Skin of body (tissue), 3 donors: ENCODE measurements at places on chromosomes 16 and 17. TPM values are rescaled to one million over a fixed set of nuclear protein-coding genes. Genes with fewer than 3 reads are reported as not detected.

The TMEM100 gene
- total RNA-seq: 21.2 TPM

The COIL gene
- 17.1 TPM for total RNA-seq

The TEX14 gene
- 0.10 TPM for total RNA-seq

The AHSP gene
- total RNA-seq: 111 TPM

The FBXW10 gene
- 0.49 TPM for total RNA-seq

The P2RX1 gene
- 2.6 TPM for total RNA-seq

The PIK3R5 gene
- 2.1 TPM for total RNA-seq

GRCh38 chr16:586047-586644 lies 3.7 kb upstream of the RAB40C start:
- no peak for DNase-seq

GRCh38 chr17:18197535-18198194 lies 14.0 kb downstream of the ALKBH5 start:
- DNase-seq: no peak

GRCh38 chr17:59498530-59499307 lies 66.7 kb upstream of the DHX40 start:
- DNase-seq: peak; percentile 39

DNA sequence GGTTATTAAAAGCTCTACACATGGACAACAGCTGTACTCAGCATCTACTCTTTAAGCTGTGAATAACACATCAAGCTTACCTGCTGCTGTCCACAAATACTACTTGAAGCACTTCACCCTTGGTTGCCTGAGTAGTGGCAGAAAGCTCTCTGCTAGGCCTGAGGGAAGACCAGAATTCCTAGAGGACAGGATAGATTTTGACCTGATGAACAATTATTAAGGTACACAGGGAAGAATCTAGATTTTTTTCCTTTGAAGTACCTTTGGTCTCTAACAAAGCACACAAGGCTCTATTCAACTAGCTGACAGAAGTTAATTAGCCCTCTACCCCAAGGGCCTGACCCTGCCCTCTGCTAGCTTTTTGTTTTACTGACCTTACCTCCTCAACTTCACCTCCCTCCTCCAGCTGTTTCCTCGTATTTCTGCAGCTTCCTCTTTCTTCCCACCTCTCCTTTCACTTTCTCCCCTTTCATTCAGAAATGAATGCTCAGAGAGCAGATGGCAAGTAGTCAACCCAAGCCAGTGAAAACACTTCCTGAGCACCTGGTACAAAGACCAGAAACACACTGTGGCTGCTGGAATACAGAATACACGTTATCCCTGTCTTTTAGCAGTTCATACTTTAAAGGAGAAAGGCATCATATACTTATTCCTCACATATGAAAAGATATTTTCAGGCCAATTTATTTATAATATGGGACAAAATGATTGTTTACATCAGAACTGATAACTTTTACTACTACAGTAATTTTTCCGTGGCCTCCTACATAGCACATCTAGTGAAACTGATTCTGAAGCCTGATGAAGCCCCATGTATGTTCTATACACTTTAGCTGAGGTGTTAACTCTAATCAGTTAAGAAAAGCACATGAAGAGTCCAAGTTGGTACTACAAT lies 5.7 kb upstream of the VEZF1 start:
- no peak for DNase-seq

DNA sequence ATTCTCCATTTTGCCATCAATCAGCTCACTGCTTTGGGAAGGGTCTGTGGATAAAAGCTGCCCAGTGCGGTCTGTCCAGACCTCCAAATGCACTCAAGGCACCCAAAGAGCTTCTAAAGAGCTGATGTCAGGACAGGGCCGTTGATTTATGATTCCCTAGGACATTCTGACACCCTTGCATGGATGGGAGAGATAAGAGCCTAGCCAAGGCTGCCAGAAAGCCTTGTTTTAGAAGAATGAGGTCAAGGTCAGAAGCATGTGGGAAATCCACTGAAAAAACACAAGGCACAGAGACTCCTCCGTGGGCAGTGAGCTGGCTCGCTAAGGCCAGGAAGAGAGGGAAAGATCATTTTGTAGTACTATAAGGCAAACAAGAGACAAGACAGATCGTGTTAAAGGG lies 214.0 kb downstream of the CDH11 start:
- no peak for DNase-seq

DNA sequence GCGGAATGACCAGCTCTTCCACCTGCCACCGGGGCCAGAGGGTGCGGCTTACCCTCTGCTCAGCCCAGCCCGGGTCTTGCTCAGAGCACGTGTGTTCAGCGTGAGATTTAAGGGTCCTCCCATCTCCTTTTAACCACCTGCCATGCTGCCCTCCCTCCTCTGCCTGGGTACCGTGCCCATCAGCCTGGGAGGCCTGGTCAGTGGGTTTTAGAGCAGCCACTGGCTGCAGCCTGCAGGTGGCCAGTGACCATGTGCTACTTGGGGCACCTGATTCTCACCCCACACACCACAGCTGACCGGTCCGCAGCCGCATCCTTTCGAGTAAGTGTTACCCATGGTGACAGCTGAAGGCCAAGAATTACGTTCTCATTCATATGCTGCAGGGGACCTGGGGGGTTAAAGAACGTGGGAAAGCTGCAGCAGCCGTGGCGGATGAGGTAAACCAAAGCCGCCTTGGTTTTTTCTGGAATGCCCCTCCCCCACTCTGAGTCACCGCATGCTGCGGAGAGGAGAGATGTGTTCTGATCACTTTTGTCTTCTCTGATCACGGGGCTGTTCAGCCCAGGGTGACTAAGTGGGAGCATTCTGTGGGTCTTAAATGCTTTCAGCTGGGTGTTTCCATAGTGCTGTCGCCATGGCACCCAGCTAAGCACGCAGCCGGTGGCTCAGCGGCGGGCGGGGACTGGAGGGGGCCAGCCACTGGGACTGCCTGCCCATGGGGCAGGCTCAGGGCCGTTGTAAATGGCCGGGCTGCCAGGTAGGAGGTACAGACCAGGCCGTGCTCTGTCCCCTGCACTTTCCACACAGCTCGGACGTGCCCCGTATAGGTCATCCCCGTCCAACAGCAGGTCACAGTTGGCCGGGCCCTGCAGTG lies 59.8 kb downstream of the BAIAP2 start:
- peak; percentile 87 for DNase-seq

DNA sequence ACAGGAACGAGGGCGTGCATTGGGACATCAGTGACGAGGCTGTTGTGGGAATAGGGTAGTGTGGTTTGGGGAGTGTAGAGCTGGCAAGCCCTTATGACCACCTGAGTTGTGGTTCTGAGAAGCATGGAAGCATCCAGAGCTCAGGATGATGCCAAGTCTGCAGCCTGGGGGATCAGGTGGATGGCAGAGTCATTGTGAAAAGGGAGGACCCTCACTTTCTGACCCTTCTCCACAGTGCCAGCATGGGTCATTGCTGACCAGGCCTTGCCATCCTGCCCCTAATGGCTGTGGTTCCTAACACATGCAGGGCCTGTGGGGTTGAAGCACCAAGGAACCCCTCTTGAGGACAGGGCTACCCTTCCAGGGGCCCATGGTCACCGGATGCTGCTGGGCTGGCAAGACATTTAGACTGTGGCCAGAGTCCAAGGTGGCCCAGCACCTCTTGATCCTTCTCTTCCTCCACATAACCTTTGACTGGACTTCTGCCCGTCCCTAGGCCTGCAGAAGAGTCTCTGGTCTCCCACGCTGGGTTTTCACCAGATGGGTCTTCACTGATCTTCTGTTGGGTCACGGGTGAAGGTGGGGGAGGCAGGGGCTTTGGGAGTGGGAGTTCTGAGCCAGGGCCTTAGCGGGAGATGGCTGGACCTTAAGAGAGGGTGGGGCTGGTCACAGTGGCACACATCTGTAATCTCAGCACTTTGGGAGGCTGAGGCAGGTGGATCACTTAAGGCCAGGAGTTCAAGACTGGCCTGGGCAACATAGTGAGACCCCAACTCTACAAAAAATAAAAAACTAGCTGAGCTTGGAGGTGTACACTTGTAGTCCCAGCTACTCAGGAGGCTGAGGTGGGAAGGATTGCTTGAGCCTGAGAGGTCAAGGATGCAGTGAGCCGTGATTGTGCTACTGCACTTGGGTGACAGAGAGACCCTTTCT lies 2.0 kb upstream of the PLA2G15 start:
- no peak for DNase-seq

GRCh38 chr16:21117567-21117966 lies 33.1 kb downstream of the DNAH3 start:
- no peak for DNase-seq

DNA sequence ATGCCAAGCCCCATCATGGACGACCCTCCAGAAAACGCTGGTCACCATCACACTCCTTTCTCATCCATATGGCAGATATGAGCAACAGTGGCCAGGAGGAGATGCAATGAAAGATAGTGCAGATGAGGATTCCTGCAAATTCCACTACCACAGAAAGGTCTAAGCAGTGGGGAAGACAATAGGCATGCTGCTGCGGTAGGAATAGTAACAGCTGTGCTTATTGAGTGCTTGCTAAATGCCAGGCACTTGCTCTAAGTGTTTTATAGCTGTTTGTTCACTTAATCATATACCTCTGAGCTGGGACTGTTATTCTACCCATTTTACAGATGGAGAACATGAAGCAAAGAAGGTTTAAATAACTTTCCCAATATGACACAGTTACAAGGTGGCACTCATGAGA lies 46.6 kb upstream of the AKAP1 start:
- no peak for DNase-seq

DNA sequence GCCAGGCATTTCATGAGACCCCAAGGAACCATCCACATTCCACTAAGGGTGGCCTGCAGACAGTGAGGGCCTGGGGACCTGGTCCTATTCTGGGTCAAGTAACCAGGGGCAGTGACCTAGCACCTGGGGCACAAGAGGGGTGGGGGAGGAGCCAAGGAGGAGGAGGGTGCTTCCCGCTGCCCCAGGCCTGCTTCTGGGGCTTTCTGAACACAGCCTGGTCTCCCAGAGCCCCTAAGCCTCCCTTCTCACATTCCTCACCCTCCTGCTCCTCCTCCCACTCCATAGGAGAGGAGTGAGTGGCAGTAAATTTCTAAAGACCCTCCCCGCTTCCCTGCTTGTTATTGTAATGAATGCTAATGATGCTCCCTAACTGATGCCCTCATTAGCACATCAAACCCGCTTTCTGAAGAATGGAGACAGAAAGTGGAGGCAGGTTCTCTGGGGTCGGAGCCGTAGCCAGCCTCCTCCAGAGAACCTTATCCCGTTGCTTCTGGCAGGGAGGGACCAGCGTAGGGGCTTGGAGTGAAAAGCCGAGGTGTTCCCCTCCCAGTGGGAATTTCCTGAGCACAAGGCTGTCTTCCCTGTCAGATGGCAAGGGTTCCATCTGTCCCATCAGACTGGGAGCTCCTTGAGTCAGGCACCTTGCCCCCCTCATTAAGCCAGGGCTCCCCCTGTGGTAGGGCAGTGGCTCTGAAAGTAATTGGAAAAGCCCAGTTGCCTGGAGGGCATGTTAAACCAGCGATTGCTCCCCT lies 3.7 kb upstream of the SRCIN1 start:
- no peak for DNase-seq

- no peak for DNase-seq
Measured at GRCh38 chr17:72726936-72727335, 365.6 kb downstream of the SLC39A11 start.

DNA sequence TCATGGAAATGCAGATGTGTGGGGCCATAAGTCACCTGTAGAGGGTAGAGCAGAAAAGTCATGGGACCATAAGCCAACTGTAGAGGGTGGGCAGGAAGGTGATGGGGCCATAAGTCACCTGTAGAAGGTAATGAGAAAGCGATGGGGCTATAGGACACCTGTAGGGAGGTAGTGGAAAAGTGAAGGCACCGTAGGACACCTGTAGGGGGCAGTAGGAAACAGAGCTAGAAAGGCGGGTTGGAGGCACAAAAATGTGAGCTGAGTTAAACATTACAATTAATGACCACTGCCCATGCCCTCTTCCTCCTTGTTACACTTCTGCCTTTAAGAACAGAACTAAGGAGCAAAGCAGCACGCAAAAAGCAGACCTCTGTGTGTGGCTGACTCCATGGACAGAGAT lies 150.1 kb downstream of the SHISA6 start:
- DNase-seq: no peak

- DNase-seq: no peak
Measured at GRCh38 chr16:280005-280460, 358 bp upstream of the ARHGDIG start.
